HCT116 (cell line): ENCODE measurements at places on chromosomes 11 and 22. TPM values are rescaled to one million over a fixed set of nuclear protein-coding genes. Genes with fewer than 3 reads are reported as not detected.

P4HA3 gene
- total RNA-seq, result 0.91 TPM

GGTLC2 gene
- total RNA-seq, result not detected

UBQLNL gene
- not detected for total RNA-seq

NLRP14 gene
- 0.49 TPM for total RNA-seq

IGLL1 gene
- not detected for total RNA-seq

ARHGAP20 gene
- total RNA-seq, result not detected

MUC5AC gene
- total RNA-seq, result under 0.01 TPM

ARRB1 gene
- total RNA-seq, result 24.2 TPM

KRTAP5-10 gene
- total RNA-seq, result 0.20 TPM

BIRC3 gene
- 4.7 TPM for total RNA-seq

TSGA10IP gene
- total RNA-seq, result not detected

TOMM22 gene
- total RNA-seq, result 136 TPM

KIRREL3 gene
- not detected for total RNA-seq

SYT7 gene
- total RNA-seq, result 27.4 TPM

ACTN3 gene
- not detected for total RNA-seq

FEN1 gene
- 89.5 TPM for total RNA-seq

ACRV1 gene
- not detected for total RNA-seq

OR6X1 gene
- total RNA-seq, result not detected

CD82 gene
- total RNA-seq, result 16.7 TPM

MAJIN gene
- total RNA-seq, result not detected

HORMAD2 gene
- total RNA-seq, result not detected

ANKK1 gene
- 0.22 TPM for total RNA-seq

PARVG gene
- 0.57 TPM for total RNA-seq

CEND1 gene
- total RNA-seq, result 0.27 TPM

CCDC81 gene
- total RNA-seq, result 0.69 TPM

CRYBB3 gene
- total RNA-seq, result 0.64 TPM

SCO2 gene
- 7.0 TPM for total RNA-seq

PC gene
- 24.1 TPM for total RNA-seq

TMEM132A gene
- 120 TPM for total RNA-seq

NXPE2 gene
- total RNA-seq, result not detected

RIMBP3B gene
- 0.25 TPM for total RNA-seq

GGTLC3 gene
- total RNA-seq, result not detected

MAPK11 gene
- total RNA-seq, result 19.3 TPM

C11orf86 gene
- 0.25 TPM for total RNA-seq

FGF3 gene
- total RNA-seq, result not detected

MOGAT2 gene
- total RNA-seq, result 0.12 TPM

KDM4E gene
- not detected for total RNA-seq

POLR2L gene
- 211 TPM for total RNA-seq

ESAM gene
- total RNA-seq, result 6.1 TPM

PRDM11 gene
- total RNA-seq, result 9.3 TPM

NDUFC2 gene
- 225 TPM for total RNA-seq

SYT13 gene
- total RNA-seq, result 1.4 TPM

APOL5 gene
- not detected for total RNA-seq

MICAL3 gene
- 30.8 TPM for total RNA-seq

PMM1 gene
- 31.7 TPM for total RNA-seq

CD3G gene
- 0.20 TPM for total RNA-seq

KCNE3 gene
- total RNA-seq, result not detected

GSC2 gene
- total RNA-seq, result not detected

MMP12 gene
- total RNA-seq, result not detected

OR8H3 gene
- not detected for total RNA-seq

GLYAT gene
- total RNA-seq, result not detected

SUSD2 gene
- 6.6 TPM for total RNA-seq

APOL1 gene
- 0.30 TPM for total RNA-seq

ZNF70 gene
- total RNA-seq, result 3.2 TPM

OR4C16 gene
- not detected for total RNA-seq
